Immature natural killer cell (primary cell): ENCODE measurements at places on chromosomes 16 and 17. TPM values are rescaled to one million over a fixed set of nuclear protein-coding genes. Genes with fewer than 3 reads are reported as not detected.

The PSMC3IP gene
- polyA plus RNA-seq = 1.5 TPM

DNA sequence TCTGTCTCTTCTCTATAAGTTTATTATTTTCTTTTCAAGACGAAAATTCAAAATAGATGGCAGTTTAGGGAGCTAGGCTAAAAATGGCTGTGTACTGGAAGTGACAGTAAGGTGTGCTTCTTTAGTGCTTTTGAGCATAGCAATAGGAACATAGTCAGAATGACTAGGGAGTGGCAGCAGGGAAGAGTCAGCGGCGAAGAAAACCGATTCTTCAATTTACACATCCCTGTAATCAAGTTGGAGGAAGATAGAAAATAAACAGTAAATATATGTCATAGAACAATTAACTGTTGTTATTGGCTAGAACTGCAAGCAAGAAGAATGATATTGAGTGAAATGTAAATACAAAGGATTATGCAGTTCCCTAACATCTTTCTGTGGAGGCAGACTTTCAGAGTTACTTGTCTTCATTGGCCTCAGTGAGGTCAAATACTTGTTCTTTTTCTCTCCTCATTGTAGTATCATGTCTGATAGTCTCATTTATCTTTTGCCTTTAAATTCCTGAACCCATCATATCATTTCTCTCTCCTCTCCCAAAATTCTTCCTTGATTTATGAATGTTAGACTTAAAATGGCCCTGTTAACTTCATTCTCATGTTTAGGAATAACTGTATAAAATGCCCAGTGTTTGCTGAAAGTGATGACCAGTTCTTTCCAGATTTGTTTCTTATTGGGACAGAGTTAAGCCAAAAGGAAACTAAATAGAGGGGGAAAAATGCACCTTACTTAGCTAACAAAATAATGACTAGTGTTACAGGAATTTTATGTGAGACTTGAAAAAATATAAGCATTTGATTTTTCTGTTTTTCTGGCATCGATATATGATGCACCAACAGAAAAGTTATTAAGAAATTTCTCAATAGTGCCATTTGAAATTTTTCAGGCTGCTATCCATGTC is 211.4 kb downstream of the BCAS3 start:
- no peak overlapping the region for H3K4me3 ChIP-seq
- DNase-seq = no peak
- no peaks in the 10 kb centered on the region for H3K4me1 ChIP-seq
- H3K27ac ChIP-seq = no peak overlapping the region
- H3K36me3 ChIP-seq = peaks cover 15% of the 10 kb centered on the region
- no peaks in the 10 kb centered on the region for H3K27me3 ChIP-seq

GRCh38 chr17:13584701-13585080 is 17.0 kb downstream of the HS3ST3A1 start:
- peaks cover 4% of the 10 kb centered on the region for H3K27me3 ChIP-seq
- no peak overlapping the region for H3K27ac ChIP-seq
- DNase-seq = no peak

DNA sequence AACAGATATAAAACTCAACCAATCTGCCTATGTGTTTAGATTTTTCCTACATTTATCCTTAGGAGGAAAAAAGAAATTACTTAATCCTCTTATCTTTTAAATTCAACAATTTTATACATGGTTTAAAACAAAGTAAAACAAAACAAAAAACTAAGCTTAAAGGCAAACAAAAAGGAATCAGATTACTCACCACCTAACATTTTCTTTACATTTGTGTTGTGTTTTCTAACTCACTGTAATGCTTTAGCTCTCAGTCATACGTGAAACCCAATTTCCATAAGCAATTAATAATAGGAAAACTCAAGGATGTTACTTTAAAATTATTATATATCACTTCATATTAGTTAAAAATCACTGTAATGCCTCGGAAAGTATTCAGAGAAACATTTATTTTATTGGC is 6.7 kb upstream of the IRX5 start:
- no peak overlapping the region for H3K27ac ChIP-seq
- H3K4me1 ChIP-seq = peaks cover 16% of the 10 kb centered on the region
- no peak overlapping the region for H3K4me3 ChIP-seq

GRCh38 chr17:13268791-13269595 is 251.2 kb upstream of the ELAC2 start:
- H3K27me3 ChIP-seq = no peaks in the 10 kb centered on the region
- no peak overlapping the region for H3K4me3 ChIP-seq
- DNase-seq = no peak
- H3K4me1 ChIP-seq = no peaks in the 10 kb centered on the region
- H3K27ac ChIP-seq = no peak overlapping the region
- no peaks in the 10 kb centered on the region for H3K36me3 ChIP-seq

GRCh38 chr16:88853325-88853941 is 3.3 kb downstream of the GALNS start:
- no peaks in the 10 kb centered on the region for H3K36me3 ChIP-seq
- H3K27me3 ChIP-seq = peaks cover 5% of the 10 kb centered on the region
- H3K27ac ChIP-seq = no peak overlapping the region
- DNase-seq = no peak
- no peak overlapping the region for H3K4me3 ChIP-seq
- H3K4me1 ChIP-seq = peaks cover 29% of the 10 kb centered on the region

DNA sequence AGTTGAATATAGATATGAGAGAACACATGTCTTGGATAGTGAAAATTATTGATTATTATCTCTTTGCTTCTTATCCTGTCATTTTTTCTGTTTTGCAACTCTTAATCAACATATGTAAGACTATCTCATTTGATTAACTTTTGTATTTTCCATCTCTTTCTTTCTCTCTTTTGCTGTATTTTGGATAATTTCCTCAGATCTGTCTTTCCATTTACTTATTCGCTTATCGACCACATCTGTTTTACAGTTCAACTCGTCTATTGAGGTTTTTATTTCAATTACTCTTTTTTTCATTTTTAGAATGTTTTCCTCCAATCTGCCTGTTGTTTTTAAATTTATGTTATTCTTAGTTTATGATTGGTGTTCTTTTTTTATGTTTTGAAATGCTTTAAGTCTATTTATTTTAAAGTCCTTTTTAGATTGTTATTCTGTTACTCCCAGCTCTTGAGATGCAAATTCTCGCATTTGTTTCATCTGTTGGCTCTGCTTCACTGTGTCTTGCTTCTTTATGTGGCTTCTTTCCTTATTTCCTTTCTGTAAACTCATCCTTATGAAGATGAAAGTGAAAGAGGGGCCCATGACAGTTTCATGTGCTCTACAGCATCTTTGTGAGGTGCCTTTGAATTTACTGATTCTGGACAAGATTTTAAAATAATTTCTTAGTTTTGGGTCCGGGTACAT is 87.8 kb upstream of the IRX5 start:
- H3K27me3 ChIP-seq = no peaks in the 10 kb centered on the region
- H3K27ac ChIP-seq = no peak overlapping the region
- H3K4me3 ChIP-seq = no peak overlapping the region
- DNase-seq = no peak
- H3K36me3 ChIP-seq = no peaks in the 10 kb centered on the region
- H3K4me1 ChIP-seq = no peaks in the 10 kb centered on the region
